IMR-90 (cell line): ENCODE measurements at places on chromosomes 7 and 10.
A peak's percentile ranks its signal among the peaks of the same experiment; 100 is the strongest.

DNA sequence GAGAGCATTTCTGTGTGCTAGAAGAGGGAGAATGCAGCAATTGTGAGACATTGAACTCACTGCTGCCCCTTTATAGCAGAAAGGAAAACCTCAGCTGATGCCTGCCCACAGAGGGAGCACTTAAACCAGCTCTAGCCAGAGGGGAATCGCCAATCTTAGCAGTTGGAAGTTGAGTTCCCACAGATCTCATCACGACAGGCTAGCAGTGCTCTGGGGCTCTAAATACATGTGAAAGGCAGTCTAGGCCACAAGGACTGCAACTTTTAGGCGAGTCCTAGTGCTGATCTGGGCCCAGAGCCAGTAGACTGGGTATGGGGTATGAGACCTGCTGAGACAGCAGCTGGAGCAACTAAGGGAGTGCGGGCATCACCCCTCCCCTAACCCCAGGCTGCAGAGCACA, 25.2 kb upstream of the PRR15 start:
- no peak for DNase-seq

DNA sequence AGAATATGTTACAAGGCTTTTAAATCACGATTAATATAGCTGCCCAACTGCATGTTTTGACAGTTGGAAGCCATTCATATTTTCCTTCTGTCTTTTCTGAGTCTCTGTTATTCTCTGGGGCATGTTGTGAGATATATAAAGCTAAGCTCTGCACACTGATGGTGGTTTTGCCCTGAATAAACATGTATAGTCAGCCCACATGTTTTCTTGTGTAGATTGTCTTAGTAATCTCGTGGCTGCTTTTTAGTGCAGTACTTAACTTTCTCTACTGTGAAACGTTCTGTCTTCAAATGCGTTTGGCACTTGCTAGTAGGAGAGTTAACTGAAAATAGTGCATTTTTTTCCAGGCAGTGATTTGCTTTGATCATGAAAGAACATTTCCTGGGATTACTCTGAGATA, 268.5 kb downstream of the DNAJB9 start:
- DNase-seq: no peak

DNA sequence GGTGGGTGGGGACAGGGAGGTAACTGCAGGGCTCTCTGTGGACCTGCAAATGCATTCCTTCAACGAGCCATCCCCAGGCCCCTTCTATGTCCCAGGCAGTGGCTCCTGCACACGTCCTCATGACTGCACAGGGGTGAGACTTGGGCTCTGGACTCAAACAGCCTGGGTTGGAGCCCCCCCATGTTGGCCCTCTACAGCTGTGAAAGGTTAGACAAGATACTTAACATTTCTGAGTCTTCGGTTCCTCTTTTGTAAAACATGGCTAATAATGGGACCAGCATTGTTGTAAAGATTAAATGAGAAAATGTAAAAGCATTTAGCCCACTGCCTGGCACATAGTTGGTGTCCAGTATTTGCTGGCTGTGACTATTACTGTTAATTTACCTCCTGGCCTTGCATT, 41.8 kb downstream of the CHST3 start:
- no peak for DNase-seq

- peak; percentile 92 for DNase-seq
These were observed 187.2 kb upstream of the CELF2 start for GRCh38 chr10:10830293-10830986.

DNA sequence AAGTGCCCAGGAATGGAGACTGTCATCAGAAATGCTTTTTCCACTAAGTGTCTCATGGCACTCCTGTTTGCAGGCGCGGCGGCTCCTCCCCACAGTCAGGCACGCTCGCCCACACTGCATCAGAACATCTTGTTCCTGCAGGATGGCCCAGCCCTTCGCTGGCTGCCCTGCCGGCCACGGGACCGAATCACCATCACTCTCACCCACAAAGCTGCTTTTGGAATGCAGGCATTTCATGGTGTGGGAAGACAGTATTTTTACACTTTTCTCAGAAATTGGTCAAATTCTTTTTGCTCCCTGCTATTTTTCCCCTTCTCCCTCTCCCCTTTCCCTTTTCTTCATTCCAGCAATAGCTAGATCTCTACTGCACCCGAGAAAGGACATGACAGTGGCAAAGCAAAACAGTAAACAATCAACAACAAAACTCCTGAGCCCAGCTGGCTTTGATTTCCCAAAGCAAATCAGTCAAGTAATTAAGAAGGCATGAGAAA, 176.1 kb upstream of the TNS3 start:
- DNase-seq: peak; percentile 73

- DNase-seq: no peak
These were observed 227.2 kb downstream of the CCDC3 start for GRCh38 chr10:12774204-12774894.

DNA sequence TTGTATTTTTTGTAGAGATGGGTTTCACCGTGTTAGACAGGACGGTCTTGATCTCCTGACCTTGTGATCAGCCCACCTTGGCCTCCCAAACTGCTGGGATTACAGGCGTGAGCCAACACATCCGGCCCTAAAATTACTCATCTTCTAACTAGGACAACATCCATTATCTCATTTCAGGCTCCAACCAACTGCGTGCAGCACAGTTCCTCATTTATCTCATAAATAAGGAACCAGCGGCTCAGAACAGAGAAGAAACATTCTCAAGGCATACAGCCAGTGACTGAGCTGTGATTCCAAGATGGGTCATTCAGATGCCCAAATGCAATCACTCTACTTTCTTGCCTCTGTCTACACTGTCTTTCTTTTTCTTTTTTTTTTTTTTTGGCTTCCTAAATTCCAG, 356.1 kb downstream of the ELMO1 start:
- DNase-seq: no peak

DNA sequence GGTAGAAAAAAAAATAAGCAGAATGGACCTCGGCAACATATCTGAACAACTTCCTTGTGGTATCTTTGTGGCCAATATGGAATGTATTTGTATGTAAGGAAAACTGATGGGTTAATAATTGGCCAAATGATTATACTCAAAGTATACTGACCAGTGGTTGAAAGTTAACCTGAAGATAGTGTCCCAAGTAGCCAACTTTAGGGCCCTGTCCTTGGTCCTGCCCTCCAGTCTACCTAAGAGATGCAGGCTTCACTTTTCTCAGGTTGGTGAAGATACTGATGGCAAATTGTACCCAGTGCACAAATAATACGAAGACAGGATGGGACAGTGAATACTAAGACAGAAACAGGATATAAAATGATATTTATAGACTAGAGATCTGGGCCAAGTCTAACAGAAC, 109.2 kb downstream of the SORCS3 start:
- no peak for DNase-seq

- no peak for DNase-seq
These were observed 76.0 kb downstream of the HIP1 start for GRCh38 chr7:75662579-75663301.

DNA sequence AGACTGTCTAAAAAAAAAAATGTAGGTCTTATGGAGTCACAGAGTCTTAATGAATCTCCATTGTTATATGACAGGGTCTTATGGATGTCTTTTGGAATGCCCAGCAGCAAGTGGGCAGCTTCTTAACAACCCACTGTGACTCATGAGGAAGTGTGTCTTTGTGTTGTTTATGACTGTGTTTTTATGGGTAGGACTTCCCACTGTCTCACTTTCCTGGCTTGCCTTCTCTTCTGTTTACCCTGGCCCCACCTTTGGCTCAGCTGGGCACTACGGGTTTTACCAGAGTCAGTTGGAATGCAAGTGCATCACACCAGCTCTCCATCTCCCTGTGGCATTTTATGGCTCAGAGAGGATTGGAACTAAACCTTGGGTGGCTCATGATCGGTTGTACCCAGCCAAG, 580.5 kb downstream of the AUTS2 start:
- DNase-seq: no peak

GRCh38 chr10:119221666-119222065, 14.3 kb downstream of the GRK5 start:
- no peak for DNase-seq

GRCh38 chr7:45176091-45176490, 18.5 kb downstream of the RAMP3 start:
- no peak for DNase-seq

DNA sequence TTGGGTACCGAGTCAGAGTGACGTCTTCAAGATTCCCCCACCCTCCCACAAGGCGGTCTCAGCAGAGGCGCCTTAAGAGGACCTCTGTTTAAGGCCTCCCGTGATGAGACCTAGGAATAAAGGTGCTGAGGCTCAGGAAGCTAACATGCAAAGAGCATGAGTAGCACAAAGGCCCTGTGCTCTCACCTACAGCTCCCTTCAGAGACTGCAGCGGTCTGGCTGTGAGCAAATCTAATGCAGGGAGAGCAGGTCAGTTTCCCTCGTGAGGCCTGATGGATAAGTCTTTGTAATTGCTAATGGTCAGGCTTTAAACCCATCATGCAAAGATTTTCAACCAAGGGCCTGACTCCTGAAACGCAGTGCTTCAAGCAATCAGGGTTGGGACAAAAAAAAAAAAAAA, 909.3 kb upstream of the GHITM start:
- no peak for DNase-seq

GRCh38 chr7:7736671-7737070, 18.3 kb upstream of the RPA3 start:
- DNase-seq: no peak

GRCh38 chr7:12524794-12525386, 45.6 kb upstream of the SCIN start:
- peak; percentile 69 for DNase-seq

DNA sequence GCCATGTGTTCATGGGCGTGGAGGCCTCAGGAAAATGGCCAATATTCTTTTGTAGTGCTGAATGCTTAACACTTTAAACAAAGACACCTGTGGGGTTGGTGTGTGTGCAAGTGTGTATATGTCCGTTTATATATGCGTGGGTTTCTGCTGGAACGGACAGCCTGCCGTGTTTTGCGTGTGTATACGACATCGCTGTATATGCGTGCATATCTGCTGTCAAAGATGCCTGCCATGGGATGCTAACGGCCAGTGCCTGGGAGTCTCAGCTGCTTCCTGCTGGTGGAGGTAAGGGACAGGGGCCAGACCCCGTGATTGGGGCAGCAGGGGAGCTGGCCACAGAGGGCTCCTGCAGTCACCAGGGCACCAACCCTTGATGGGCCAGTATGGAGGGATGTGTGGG, 216.3 kb upstream of the SHH start:
- no peak for DNase-seq

- peak; percentile 80 for DNase-seq
These were observed 108.5 kb downstream of the ST7 start for GRCh38 chr7:117061751-117062150.

DNA sequence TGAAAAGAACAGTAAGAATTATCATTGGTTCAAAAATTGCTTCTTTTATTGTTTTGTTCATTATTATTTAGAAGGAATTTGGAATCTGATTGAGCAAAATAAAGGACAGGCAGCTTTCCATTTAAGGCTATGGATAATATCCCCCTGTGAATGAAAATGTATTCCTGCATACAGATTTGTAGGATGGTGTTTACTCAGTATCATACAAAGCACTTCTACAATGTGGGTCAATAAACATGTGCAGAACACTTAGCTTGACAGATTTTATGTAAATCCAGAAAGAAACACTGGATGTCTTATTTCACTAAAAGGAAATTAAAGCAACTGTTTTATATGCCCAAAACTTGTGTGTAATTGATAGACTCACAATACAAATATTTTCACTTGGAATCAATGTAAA, 189.7 kb downstream of the THSD7A start:
- no peak for DNase-seq

GRCh38 chr7:121525155-121525819, 129.2 kb upstream of the FAM3C start:
- DNase-seq: no peak

DNA sequence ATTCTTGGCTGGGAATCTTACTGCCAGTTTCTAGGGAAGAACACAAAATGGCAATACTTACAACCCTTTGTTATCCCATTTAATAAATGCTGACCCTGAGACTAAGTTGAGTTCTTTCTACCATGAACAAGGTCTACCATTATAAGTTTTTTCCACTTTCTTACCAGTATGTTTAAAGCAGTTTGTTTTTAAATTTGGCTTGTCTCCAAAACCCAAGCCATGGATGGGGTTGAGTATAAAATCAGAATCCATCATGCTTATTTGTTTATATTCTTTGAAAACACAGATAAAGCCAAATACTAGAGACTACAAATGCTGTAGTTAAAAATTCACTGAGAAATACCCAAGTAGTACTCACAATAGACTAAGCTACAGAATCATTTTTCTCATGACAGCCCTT, 41.1 kb upstream of the HNRNPH3 start:
- no peak for DNase-seq

- DNase-seq: no peak
These were observed 19.8 kb upstream of the TMEM273 start for GRCh38 chr10:49207936-49208487.

GRCh38 chr10:113057948-113058522, 108.0 kb downstream of the TCF7L2 start:
- no peak for DNase-seq

- DNase-seq: no peak
These were observed at the start of gene TCERG1L for GRCh38 chr10:131311661-131312477. TSS of gene TCERG1L (minus strand) at chr10:131311721. CDS start at chr10:131311635, 86 bp downstream.

DNA sequence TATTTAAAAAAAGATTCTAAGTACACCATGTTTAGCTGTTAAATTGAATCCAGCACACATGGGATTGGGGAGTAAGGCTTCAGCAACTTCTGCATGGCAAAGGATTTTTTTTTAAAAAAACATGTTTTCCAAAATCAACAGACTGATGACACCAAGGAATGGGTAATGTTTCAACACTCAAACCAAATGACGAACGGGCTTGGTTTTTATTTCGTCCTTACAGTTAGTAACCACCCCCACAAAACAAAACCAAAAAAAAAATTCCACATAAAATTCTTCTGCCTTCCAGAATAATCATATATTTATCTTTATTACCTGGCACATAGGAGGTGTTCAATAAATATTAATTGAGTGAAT, 45.7 kb downstream of the ICA1 start:
- no peak for DNase-seq

DNA sequence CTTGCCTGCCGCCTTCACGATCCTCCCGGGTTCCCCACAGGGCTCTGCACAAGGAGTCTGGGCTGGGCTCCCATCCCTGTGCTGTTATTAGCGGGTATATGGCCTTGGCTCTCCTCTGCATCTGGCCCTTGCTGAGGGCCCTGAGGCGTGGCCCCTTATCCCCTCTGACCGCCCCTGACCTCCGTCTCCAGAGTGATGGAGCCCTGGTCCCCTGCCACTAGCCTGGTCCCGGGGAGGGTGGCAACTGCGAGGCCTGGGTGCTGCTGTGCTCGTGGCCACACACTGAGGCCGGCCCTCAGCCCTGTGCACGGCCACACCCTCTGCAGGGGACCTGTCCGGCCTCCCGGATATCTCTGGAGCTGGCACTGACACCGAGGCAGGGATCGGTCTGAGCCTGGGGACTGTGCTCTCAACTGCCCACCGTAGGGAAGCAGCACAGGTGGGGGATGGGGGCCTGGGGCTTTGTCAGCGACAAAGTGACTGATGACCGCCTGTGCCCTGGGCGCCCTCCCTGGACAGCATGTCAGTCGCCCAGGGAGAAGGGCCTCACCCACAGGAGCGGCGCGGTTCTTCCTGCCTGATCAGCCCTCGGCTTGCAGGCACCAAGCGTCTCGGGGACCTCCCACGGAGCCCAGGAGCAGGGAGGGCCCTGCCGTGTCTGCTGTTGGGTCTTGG, 72.4 kb downstream of the NKX6-2 start:
- no peak for DNase-seq
